A549 (cell line): ENCODE measurements at places on chromosomes 12 and 14.

DNA sequence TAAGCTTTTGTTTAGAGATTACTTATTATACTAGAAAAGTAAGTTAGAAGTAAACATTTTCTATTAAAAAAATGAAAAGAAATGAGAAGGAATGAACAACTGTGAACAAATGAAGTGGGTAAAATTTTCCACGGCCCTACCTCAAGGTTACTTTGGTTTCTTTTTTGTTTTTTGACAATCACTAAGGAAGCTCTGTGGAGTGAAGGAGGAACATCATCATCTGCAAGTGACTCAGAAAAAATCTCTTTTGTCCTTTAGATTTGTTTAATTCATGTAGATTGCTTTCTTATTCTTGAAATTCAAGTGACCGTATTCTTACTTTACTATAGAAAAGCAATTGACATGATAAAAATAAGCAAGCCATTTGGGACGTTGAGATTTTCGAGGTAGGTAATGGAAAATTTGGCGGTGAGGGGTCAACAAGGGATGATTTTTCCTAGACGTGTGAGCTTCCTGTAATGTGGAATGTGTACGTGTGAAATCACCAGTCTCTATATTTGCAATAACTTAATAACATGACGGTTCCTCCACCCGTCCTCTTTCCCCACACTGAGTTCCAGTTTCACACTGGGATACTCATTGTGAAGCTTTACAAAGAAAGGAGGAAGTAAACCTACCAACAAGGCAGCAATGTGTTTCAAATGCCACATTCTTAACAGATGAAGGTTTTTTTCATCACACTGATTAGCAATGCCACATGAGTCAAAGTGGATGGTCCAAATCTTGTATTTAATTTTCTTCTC is 62.3 kb upstream of the EGLN3 start:
- no peak for DNase-seq

- DNase-seq, result no peak
Measured at GRCh38 chr12:3658327-3659163, 94.4 kb downstream of the CRACR2A start.

GRCh38 chr14:53714495-53715192 is 242.0 kb downstream of the BMP4 start:
- DNase-seq, result no peak

DNA sequence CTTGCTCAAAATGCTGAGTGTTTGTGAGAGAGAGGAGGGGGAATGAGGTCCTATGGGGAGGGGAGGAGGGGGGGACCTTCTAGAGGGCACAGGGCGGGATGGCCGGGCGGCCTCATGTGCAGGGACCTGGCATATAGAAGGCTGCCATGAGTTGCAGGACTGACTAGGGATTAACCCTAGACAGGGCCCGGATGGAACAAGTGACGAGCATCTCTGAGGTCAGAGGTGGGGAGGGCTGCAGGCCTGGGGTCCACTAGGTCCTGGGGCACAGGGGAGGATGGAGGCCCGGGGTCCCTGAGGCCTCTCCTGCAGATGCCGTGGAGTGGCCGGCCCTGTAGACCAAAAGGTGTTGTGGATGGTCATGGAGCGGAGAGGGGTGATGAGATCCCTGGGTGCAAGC is 104.0 kb upstream of the EIF5 start:
- no peak for DNase-seq

- no peak for DNase-seq
Measured at GRCh38 chr12:26340649-26341048, 145.3 kb downstream of the SSPN start.

- no peak for DNase-seq
Measured at GRCh38 chr12:130825771-130826150, 13.3 kb downstream of the STX2 start.

DNA sequence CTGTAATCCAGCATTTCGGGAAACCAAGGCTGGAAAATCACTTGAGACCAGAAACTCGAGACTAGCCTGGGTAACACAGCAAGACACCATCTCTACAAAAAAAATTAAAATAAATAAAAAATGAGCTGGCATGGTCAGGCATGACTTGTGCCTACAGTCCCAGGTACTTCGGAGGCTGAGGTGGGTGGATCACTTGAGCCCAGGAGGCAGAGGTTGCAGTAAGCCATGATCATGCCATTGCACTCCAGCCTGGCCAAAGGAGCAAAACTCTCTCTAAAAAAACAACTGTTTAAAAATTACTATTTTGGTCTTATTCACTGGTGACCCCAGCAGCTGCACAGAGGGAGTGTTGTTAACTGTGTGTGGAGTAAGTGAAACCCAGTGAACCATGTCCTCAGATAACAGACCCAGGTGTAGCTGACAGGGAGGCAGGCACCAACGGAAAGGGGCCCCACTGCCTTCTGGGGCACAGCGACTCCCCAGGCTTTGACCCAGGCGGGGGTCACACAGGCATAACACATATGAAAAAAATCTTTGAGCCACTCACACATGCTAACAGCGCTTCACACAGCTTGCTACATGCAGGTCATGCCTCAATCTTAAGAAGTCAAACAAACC is 12.1 kb downstream of the DDX54 start:
- DNase-seq, result no peak

- no peak for DNase-seq
Measured at GRCh38 chr12:77486872-77487271, 343.8 kb upstream of the NAV3 start.

- DNase-seq, result no peak
Measured at GRCh38 chr14:41873686-41874317, 267.1 kb downstream of the LRFN5 start.

DNA sequence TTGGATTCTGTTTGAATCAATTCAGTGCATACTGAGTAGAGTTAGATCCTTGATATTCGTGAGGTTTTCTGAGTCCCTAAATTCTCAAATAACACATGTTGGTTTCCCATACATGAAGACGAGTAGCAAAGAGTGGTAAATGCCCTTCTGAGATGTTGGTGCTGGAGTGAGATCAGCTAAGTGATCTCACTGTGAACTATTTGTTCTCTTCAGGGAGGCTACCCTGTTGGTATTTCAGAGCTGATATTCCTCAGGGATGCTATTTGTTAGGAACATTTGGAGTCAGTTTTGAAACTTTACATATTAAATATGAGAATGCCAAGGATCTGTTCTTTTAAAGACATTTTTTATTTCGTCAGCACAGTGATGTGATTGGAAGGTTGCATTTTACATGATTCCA is 54.7 kb downstream of the SUSD6 start:
- DNase-seq, result no peak

DNA sequence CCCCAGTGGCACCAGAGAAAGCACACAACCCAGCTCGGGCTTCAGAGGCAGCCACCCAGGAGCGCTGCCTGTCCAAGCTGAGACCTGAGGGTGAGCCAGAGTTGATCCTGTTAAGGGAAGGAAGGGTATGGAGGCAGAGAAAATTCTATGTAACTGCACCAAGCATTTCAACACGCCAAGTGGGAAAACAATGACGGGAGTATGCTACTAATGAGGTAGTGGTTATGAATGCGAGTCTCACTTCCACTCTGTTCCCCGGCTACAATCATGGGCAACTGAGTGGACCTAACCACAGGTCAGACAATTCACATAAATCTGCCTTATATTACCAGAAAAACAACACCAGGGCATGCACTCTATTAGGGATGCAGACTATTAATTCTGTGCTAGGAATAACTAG is 9.9 kb downstream of the ATG14 start:
- DNase-seq, result no peak

DNA sequence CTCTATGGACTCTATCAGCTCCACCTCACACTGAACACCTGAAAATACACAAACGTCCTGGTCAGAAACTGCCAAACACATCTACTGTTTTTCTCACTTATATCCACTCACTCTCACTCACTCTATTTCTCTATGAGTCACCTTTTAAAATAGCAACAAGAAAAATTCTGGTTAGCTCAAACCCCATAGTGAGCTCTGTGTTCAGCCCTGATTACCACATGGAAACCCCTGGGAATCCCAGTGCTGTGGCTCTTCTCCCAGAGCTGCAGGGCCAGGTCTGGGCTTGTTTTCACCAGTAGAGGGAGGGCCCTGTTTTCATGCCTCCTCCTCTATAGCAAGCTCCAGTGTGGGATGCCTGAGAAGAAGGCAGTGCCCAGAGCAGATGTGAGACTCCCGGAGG is 1126.1 kb downstream of the TMEM121 start:
- no peak for DNase-seq

DNA sequence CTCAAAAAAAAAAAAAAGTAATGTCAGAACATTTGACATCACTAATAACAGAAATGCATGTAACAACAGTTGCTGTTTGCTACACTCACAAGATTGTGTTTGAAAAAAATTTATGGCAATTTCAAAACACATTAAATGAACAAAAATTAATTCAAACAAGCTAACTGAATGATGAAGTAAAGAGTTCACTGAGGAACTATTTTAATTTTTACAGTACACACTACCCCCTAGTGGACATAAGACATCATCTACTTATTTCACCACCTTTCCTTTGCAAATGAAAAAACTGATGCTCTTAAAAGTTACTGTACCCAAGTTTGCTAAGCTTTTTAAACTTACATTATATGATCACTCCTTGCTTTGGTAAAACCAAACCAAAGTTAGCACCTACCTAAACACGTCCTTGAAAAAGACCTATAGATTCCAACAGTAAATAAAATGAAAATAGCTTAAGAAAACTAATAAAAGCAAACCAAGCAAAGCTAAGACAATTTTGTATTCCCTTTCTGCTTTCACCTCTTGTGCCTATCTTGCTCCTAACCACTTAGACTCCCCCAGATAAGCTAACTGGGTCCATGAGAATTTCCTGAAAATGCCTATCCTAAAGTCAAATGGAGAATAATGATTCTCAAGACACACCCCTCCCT is 22.2 kb downstream of the UBE2N start:
- DNase-seq, result peak; percentile 59

DNA sequence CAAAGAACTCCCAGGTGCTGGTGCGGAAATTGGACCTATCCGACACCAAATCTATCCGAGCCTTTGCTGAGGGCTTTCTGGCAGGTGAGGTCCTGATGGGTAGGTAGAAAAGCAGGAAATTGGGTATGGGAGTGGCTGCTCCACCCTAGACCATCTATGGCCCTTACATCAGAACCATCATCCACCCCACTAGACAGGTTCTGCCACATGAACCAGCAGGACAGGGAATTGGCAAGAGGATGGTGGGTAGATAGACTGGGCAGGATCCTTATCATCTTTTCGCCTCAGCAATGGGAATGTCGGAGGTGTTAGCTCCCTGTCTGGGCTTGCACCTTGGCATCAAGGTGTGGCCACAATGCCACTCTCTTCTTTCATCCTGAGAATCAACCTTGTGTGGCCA is 23.5 kb downstream of the RDH12 start:
- no peak for DNase-seq

DNA sequence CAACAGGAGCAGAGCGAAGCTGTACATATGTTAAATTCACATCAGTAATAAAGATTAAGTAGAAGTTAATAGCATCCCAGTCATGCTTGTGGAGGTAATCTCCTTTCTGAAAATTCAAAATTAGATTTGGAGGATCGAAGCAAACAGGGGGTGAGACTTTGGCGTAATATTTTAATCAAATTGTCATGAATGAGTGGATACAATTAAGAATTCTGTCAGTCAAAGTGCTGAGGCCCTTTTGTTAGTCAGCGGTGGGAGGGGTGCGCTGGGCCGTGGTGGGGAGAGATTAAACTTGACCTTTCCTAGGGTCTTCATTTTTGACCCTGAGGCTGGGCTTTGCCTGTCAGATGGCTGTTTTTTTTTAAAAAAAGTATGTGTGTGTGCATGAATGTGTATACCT is 226.7 kb downstream of the VRK1 start:
- no peak for DNase-seq

DNA sequence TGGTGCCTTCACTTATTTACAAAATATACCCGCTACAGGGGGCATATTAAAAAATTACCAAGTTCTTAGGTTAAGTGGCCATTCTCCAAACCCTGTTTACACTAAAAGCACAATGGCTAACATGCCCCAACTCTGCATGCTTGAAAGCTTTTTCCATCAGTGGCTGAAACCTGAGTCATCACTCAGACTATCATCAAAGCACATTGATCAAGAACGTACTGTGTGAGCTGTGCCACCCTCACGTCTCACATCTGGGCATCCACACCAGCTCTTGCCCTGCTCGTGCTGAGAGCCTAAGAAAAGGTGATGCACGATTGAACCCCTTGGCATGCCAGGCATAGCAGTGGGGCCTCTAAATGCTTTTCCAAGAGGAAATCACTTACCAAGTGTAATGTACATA is 13.2 kb downstream of the AQP6 start:
- DNase-seq, result no peak

DNA sequence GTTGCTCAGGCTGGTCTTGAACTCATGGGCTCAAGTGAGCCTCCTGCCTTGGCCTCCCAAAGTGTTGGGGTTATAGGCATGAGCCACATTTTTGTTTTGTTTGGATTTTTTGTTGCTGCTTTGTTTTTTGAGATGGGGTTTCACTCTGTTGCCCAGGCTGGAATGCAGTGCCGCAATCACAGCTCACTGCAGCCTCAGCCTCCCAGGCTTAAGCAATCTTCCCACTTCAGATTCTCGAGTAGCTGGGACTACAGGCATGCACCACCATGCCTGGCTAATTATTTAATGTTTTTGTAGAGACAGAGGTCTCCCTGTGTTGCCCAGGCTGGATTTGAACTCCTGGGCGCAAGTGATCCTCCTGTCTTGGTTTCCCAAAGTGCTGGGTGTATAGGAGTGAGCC is 5.7 kb upstream of the PLEK2 start:
- DNase-seq, result no peak

DNA sequence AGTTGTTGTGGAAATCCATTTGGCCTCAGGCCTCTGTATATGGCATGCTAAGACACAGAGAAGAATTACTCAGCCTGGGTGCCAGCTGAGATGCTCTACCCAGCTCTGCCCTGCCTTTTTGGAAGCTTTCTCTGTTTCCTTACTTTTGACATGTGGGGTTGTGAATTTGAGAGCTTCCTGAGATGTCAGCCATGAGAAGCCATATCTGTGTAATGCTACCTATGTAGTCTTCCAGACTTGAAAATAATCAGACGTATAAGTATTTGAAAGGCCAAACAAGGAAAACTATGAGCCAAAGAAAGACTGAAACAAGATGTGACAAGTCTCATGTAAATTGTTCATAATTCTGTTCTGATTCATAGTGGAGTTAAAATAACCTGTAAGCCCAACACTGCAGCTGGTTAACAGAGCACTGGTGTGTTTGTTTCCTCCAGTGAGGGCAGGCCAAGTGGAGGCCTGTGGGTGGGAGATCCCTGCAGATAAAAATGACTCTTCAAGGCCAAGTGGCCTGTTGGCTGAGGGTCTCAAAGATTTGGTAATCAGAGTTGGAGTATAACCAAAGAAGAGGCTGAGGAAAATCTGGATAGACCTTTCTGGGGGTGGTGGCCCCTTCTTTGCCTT is 94.0 kb downstream of the TMX1 start:
- DNase-seq, result no peak

DNA sequence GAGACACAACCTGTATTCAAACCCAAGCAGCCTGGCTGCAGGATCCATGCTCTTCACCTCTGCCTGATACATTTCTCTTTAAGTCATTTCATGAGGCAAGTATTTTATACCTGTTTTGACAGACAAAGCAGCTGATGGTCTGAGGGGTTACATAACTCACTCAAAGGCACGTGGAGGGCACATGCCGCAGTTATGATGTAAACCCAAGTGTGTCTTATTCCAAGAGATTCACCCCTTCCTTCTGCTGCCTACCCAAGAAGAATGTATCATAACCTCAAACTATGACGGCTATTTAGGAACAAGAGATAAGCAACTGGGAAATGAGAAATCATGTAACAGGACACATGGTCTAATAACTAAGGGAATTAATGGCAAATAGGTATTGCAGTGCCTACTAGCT is 329.8 kb upstream of the TMPO start:
- no peak for DNase-seq
